ENCODE measurements at places on chromosomes 16 and 17.

DNA sequence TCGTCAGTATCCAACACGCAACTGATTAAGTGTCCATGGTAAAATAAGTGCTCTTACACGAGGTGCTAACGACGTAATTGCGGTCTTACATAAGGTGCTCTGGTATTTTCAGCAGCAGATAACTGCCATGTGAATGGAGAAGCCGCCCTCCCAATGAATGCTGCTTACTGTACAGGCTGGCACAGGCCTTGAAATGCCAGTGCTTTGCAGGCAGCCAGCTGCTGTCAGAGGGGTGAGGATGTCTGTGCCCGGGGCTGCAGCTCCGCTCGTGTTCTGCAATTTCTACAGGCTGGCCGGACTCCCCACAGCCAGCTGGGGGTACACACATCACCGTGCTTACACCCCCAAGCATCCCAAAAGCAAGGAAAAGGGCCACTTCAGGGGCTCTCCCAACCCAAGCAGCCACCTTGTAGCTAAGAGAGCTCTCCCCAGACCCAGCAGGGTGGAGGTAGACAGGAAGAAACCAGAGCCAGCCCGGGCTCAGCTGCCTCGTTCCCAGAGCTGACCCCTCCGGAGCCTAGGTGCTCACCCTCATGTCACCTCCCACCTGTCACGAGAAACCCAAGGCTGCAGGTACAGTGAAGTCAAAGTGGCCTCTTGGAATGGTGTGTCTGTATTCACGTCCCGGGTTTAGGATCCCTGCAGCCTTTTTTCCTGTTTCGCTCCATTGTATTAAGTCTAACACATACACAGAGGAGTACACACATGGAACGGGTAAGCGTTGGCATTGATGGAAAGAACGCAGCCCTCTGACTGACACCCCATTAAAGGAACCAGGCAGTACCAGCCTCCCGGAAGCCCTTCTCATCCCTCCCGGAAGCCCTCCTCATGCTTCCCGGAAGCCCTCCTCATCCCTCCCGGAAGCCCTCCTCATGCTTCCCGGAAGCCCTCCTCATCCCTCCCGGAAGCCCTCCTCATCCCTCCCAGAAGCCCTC lies 27.2 kb upstream of the RPH3AL start:
- no peak for ATAC-seq

DNA sequence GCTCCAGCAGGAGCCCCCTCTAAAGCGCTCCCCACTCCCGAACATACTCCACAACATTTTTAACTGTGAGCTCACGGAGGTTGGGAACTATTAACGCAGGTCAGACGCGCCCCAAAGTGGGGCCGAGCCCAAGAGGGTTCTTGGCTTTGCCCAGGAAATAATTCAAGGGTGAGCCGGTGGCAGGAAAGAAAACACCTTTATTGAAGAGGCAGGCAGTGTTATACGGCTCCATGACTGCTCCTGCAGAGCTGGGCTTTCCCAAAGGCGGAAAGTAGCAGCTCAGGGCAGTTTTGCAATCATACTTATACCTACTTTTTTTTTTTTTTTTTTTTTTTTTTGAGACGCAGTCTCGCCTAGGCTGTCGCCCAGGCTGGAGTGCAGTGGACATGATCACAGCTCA lies 6.2 kb downstream of the ADCY9 start:
- no peak for ATAC-seq

GRCh38 chr17:51261024-51261963 lies 948 bp downstream of the UTP18 start:
- peak; percentile 5 for ATAC-seq

DNA sequence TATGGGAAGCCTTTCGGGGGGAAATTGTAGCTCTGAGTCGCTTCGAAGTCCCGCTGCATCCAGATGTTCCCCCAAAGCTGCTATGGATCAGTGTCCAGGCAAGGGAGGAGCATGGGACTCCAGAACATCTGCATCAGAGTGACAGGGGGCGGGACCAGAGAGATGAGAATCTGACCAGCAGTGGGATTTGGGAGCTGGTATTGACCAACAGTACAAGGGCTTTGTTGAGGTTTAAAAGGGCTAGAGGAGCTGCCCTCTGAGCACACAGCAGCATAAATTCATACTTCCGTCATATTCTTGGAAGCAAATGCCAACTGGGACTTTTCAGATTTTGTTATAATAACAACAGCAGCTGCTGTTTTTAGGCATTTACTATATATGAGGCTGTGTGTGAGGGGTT lies 10.6 kb downstream of the RBFOX1 start:
- ATAC-seq, result no peak

- ATAC-seq, result peak; percentile 33
These were observed 1.6 kb downstream of the NDUFB10 start for GRCh38 chr16:1960665-1961630.

DNA sequence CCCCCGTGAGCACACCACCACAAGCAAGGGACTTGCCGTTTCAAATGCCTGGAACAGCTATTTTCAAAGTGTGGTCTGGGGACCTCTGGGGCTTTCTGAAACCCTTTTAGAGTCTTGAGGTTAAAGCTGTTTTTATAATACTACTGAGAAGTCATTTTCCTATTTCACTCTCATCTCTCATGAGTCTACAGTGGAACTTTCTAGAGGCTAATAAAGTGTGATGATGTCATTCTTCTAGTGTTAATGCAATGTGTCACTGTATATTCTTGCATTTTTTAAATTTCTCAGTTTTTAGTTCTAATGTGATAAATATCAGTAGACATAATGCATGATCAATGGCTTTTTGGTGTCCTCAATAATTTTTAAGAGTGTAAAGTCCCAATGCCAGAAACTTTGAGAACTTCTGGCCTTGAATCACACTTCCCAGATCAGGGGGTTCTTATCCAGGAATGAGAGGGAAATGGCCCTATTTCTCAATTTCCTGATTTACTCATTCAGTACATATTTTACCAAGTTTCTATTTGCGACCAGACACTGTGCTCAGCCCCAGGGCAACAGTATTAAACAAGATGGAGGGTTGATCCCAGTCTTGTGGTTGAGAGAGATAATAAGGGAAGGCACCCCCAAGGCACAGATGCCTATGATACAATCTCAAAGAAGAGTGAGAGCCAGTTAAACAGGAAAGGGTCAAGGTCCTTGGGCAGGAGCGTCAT lies 444.0 kb downstream of the HS3ST3B1 start:
- ATAC-seq, result no peak

DNA sequence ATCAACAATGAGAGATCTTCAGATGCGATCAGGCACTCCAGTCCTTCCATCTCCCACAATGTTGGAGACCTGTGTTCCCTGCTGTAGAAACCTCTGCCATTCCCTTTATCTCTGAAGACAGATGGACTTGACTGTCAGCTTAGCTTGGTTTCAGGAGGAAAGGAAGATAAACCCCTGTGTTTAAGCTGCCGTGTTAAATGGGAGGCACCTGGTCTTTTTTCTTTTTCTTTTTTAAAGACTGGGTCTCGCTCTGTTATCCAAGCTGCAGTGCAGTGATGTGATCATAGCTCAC lies 63.1 kb downstream of the USP22 start:
- ATAC-seq, result no peak

DNA sequence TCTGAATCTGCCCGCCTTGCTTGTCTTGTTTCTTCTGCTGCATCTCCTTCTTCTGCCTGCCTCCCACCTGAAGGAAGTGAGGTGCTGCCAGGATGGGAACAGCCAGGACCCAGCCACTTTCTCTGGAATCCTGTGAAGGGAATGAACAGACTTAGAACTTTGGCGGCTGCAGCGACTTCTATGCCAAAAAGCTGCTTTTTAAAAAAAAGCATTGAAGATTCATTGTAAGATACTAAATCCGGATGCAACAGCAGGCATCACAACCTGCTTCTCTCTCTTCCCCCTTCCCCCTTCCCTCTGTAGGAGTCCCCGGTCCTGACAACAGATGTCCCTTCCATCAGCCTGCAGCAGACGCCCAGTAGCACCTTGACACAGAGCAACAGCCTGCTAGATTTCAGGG lies 176.3 kb downstream of the HS3ST4 start:
- ATAC-seq, result no peak

- ATAC-seq, result no peak
These were observed 25.2 kb downstream of the KLHL36 start for GRCh38 chr16:84673561-84673960.

GRCh38 chr17:48228720-48229119 lies 121.2 kb downstream of the SNX11 start:
- no peak for ATAC-seq

- no peak for ATAC-seq
These were observed 144.1 kb downstream of the SPECC1 start for GRCh38 chr17:20153231-20153630.

Measured in SK-N-SH treated with all-trans-retinoic acid at 6 μM for 48 hours (cell line).